ENCODE measurements at places on chromosomes 16 and 17.

DNA sequence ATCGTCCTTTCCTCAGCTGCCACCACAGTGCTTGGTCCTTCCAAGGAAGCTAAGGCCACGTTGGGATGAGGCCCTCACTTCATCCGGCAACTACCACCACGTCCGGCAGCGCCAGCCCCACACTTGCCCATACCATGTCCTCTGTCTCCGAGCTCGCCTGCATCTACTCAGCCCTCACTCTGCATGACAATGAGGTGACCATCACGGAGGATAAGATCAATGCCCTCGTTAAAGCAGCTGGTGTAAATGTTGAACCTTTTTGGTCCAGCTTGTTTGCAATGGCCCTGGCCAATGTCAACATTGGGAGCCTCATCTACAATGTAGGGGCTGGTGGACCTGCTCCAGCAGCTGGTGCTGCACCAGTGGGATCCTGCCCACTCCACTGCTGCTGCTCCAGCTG, 44.9 kb downstream of the TTC19 start:
- no peak for DNase-seq

DNA sequence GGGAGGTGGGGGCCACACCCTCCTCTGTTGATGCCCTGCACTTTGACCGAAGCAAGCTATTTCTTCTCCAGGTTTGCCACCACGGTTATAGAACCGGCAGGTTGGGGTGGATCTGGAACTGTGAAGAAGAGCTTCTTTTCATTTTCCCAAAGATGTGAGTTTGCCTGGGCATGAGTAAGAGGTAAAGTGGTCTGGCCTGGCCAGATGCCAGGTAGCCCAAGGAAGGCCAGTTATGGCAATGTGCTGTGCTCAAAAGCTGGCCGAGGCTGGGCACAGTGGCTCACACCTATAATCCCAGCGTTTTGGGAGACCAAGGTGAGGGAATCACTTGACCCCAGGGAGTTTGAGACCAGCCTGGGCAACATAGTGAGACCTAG, 18.7 kb downstream of the ATP6V0D1 start:
- DNase-seq, result peak; percentile 29

- DNase-seq, result no peak
Measured at GRCh38 chr16:54503011-54503855, 216.6 kb upstream of the IRX3 start.

DNA sequence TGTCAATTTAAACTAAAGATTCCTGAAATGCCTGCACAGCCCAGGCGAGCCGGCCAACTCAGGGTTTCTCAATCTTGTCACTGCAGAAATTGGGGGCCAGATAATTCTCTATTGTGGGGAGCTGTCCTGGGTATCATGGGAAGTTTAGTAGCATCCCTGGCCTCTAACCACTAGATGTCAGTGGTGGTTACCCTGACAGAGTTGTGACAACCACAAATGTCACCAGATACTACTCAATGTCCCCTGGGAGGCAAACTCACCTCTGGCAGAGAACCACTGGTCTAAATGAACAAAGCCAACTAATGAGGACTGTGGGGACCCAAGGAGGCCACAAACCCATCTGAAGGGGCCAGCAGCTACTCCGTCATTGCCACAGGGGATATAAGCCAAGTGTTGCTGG, 90.9 kb downstream of the MYH11 start:
- DNase-seq, result peak; percentile 36

DNA sequence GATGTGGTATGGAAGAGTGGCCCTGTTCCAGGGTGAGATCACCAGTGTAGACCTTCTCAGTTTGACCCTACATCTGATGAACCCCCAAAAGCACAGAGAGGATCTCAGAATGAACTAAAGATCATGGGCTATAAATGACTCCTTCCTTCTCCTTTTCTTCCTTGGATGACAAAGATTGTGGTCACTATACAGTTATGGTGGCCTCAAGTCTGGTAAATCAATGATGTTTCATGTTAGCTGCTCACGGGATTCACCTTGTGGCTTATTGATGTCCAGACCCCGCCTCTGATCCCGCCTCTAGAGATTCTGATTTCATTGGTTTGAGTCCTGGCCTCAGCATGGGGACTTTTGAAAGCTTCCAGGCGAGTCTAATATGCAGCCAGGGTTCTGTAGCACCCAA, 112.2 kb downstream of the PITPNC1 start:
- no peak for DNase-seq

DNA sequence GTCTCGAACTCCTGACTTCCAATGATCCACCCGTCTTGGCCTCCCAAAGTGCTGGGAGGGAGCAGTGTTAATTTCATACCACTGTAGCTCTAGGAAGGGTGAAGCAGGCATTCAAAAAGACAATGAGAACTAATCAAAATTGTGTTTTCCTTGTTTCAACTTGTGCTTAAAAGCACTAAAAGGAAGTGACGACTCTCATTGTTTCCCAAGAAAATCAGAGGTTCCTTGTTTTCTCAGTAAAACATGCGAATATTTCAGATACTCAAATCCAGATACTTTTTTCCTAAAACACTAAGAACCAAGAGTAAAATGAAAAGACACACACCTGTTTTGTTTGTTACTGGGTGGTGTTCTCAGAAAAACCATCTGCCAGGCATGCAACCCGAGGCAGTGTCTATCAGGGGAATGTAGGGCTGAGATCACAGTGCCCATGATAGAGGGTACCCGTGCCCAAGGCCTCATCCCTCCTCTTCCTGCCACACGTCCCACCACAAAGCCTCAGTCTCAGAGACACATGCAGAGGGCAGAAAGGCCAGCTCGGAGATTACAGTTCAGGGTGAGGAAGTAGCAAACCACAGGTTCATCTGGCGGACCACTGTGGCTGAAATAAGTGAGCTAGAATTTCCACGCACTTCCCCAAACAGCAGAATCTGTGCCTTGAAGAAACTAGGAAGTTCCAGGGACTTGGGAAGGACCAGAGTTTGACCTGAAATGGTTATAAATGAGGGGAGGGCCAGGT, 33.7 kb downstream of the GINS3 start:
- no peak for DNase-seq

DNA sequence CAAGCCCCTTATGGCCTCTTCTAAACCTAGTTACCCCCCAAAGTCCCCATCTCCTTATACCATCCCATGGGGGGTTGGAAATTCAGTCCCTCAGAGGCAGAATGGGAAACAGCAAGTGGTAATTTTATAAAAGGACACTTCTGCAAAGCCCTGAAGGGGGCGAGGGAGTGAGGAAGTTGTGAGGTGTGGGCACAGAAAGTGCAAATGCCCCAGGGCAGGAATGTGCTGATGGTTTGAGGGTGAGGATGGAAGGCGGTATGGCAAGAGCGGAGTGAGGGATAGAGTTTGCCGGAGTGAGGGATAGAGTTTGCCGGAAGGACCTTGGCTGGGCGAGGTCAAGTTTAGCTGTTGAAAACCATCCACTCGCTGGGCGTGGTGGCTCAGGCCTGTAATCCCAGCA, 52.7 kb downstream of the HAPSTR1 start:
- DNase-seq, result no peak

GRCh38 chr17:75252039-75252816, 9.2 kb downstream of the GGA3 start:
- no peak for DNase-seq

GRCh38 chr17:15971098-15971678, 26.3 kb downstream of the ADORA2B start:
- no peak for DNase-seq

DNA sequence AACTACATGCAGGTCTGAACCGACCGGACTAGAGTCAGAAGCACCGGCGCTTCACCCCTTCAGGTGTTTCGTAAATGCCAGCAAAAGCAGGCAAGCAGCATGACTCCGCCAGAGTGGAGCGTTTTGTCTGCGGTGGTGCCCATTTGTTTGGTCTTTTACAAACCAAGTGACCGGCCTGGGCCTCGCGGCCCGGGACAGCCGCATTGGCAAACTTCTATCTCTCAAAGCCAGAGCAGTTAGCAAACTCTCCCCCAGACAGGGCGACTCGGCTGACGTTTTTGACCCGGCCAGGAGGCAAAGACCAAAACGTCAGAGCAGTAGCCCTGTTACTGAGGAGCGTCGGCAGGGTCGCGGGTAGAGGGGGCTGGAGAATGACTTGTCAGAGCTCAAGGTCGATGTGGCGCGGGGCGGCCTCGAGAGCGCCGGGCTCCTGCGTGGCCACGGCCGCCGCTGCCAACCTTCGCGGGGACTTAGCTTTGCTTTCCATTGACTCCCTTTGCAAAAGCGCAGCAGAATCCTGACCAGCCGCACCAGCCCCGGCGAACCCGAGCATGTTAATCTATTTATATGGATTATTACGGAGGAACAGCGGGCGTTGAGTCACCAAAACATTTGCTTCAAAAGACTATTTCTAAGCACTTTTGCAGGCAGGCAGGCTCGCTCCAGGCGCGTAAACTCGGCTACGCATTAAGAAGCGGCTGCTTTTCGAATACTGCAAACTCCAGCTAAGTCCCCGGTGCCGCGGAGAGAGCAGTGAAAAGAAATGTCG, 763 bp upstream of the SOX9 start:
- DNase-seq, result peak; percentile 91

- no peak for DNase-seq
Measured at GRCh38 chr17:48960834-48961515, 7.4 kb downstream of the GIP start.

Measured in ELR (cell line).